ENCODE measurements at places on chromosomes 4 and X. TPM values are rescaled to one million over a fixed set of nuclear protein-coding genes. Genes with fewer than 3 reads are reported as not detected.

GRCh38 chr4:8227201-8227770 lies 28.2 kb downstream of the SH3TC1 start:
- ATAC-seq = no peak

DNA sequence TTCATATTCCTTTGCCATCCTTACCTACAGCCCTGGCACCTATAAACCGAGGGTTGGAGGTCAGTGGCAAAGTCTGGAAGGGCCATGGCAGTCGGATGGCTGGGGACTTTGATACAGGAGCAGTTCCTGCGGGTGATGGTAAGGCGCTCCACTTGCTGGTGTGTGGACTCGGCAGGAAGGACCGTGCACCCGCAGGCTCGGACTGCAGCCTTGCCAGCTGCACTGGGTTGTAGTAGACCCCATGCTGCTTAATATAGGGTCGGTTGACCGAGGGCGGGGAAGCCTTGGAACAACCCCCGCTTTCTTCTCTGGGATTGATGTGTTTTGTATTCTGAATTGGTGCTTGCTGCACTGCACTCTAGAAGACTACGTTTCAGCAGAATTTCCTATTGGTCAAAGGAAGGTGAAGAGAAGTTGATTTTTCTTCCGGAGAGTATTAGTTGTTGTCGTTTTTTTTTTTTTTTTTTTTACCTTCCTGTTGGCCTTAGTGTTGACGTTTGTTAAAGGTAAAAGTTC lies 638 bp downstream of the BLTP1 start:
- ATAC-seq = peak; percentile 62

DNA sequence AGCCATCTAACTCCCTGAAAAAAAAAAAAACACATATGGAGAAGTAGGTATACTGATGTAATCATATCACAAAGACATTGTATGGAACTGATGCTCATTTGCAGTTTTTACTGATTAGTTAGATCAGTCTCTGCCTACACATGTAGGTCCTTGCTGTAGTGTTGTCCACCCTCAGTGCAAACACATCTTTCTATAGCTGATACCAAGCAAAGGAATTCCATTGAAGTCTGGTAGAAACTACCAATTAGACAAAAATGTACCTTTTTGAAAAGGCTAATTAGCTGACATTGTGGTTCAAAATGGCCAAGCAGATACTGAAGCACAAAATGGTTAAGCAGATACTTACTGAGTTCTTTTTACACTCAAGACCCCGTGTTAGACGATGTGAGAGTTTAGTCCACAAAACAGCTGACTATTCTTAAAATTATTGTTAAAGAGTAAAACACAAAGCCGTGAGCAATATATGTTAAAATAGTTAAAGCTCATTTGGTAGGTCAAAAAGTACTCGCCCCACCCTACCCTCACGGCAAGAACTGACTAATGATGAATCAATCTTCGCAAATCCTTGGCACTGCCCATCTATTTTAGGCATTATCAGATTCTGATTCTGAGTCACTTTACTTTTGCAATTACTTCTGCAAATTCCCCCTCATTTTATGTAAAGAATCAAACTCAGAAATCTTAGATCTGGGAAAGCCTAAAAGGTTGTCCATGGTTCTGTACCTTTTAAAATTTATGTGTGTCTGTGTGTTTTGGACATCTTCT lies 40.4 kb downstream of the COL4A6 start:
- ATAC-seq = no peak

GRCh38 chr4:176883681-176884418 lies 91.1 kb upstream of the VEGFC start:
- ATAC-seq = no peak

DNA sequence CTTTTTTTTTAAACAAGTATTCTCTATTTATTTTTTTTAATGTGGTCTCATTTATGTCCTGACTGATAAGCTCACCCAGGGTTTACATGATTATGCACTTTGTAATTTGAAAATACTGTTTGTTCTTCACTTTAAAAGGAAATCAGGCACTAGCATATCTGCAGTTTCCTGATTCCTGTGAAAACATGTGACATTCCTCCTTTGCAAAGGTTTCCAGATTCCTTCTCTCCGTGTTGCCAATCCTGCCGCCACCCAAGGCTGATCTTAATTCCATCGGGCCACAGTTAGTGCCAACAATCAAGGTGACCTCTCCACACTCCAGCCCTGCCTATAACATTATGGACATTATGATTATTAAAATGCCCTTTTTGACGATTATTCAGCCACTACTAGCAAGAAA lies 225.4 kb downstream of the PCDH7 start:
- no peak for ATAC-seq

Gene DUSP21
- 0.69 TPM for total RNA-seq

Gene PLXNB3
- total RNA-seq = 1.9 TPM

GRCh38 chr4:6619466-6620255 lies 20.8 kb upstream of the MRFAP1 start:
- no peak for ATAC-seq

DNA sequence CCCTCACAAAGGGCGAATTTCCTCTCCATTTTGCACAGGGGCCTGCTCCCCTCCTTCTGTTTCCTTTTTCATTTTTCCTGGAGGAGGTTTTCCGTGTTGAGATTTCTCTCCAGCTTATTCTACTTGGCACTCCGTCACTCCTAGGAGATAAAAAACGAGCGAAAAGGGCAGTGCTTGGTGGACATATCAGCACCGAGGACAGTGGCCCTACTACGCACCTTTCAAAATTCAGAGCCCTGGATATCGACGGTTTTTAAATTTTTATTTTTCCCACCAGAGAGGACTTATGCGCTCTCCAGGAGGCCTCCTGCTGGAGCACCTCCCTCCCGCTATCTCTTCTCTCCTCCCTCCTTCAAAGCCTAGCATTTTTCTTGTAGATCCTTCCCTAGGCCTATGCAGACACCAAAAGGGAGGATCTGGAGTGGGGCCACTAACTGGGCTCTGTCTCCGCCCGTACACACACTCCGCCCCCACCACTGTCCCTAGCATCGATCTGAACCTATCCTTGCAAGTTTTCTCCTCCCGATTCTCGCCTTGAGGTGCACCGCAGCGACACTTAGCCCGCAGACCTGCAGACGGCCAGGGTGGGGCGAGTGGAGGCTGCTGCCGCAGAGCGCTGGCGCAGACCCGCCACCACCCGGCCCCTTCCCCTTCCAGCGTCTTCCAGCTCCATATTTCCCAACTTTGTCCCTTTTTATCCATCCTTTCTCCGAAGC lies 8.5 kb upstream of the TCEAL9 start:
- ATAC-seq = no peak

DNA sequence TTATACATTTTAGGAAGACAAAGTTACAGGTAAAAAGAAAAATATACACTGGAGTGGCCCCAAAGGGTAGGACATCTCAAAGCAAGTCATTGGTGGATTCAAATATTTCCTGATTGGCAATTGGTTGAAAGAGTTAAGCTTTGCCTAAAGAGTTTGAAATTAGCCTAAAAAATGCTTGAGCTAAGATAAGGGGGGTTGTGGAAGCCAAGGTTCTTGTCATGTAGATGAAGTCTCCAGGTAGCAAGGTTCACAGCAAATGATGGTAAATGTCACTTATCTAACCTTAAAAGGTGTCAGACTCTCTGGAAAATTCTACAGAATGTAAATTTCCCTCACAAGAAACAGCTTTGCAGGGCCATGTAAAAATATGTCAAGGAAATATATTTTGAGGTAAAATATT lies 596.7 kb downstream of the FAT4 start:
- no peak for ATAC-seq

GRCh38 chr4:77075869-77076799 lies at the start of gene CCNI:
TSS of gene CCNI (minus strand) at chr4:77075989. CDS start at chr4:77066362, 9,627 bp downstream.
- peak; percentile 81 for ATAC-seq

GRCh38 chrX:112947981-112948615 lies 107.5 kb upstream of the AMOT start:
- no peak for ATAC-seq

GRCh38 chr4:107804956-107805355 lies 19.8 kb upstream of the SGMS2 start:
- ATAC-seq = no peak

Gene MAGEB2
- total RNA-seq = not detected

- ATAC-seq = no peak
Observed at GRCh38 chr4:157320092-157320491, 99.6 kb downstream of the GRIA2 start.

GRCh38 chr4:155543126-155543765 lies 123.4 kb upstream of the GUCY1A1 start:
- no peak for ATAC-seq

DNA sequence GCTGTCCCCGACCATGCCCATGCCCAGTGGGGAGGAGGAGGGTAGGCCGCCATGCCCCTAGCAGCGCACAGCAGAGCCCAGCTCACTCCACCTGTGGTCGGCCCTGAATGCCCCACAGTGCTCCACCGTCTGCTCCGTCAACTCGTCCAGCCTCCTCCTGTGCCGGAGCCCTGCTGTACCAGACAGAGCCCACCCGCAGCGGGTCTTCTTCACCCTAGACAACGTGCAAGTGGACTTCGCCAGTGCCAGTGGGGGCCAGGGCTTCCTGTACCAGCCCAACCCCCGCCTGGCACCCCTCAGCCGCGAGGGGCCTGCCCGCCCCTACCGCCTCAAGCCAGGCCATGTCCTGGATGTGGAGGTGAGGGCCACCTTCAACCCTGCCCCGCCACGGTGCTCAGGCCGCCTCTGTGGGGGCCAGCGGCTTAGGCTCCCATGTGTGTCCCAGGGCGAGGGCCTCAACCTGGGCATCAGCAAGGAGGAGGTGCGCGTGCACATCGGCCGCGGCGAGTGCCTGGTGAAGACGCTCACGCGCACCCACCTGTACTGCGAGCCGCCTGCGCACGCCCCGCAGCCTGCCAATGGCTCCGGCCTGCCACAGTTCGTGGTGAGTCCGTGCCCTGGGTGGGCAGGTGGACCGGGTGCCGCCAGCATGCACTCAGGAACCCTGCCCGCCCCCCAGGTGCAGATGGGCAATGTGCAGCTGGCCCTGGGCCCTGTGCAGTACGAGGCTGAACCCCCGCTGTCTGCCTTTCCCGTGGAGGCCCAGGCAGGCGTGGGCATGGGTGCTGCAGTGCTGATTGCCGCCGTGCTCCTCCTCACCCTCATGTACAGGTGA lies 6.9 kb upstream of the SRPK3 start:
- ATAC-seq = no peak

GRCh38 chr4:16206848-16207247 lies 19.4 kb downstream of the TAPT1 start:
- ATAC-seq = no peak

Gene GSPT2
- 21.9 TPM for total RNA-seq

Gene NOCT
- total RNA-seq = 6.5 TPM

GRCh38 chr4:71648923-71649322 lies 135.0 kb downstream of the GC start:
- no peak for ATAC-seq

DNA sequence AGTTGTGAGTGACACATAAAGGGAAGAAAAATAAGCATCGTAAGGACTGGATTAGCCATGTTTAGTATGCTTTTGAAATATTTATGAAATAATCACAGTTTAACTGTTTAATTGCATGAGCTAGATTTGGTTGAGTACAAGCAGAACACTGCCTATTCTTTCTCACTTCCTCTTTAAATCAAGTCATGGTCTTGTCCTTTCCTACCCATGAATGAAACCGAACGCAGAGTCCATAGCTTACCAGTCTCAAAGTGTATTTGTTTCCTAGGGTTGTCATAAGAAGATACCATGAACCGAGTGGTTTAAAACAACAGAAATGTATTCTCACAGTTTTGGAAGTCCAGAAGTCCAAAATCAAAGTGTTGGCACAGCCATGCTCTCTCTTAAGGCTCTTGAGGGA lies 684.0 kb upstream of the MAGEB2 start:
- ATAC-seq = no peak

DNA sequence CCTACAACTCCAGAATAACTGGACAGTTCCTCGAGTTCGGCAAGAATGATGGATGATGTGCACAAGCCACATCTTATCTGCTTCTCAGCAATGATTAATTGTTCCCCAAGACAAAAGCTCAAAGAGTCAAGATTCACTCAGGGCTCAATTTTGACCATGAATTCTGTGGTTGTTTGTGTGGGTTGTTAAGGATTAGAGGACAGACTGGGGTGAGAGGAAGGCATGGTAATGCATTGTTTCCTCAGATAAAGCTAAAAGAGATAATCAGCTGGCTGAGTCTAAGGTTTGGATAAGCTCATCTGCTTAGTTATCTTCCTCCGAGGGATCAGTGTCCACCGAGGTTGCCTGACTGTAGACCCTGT lies 161.0 kb downstream of the CPEB2 start:
- ATAC-seq = no peak

DNA sequence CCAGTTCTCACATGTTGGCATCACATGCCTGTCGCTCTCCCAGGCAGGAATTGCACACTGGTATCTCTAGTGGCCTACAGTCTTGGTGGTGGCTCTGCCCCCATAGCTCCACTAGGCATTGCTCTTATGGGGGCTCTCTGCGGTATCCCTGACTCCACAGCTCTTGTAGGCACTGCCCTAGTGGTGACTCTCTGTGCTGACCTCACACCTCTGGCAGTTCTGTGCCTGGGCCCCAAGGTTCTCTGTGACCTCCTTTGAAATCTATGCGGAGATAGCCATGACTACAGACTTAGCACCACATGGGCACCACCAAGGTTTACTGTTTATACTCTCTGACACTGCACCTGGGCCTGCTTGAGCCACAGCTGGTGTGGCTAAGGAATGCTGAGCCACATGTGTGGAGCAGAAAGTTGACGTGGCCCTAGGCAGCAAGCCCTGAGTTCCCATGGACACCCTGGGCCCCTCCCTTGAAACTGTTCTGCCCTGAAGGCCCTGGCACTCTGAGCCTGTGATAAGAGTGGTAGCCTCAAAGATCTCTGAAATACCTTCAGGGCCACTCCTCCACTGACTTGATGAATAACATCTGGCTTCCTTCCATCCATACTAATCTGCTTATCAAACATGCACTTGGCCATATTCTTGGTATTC lies 8.0 kb downstream of the SLC9B1 start:
- ATAC-seq = peak; percentile 84

Gene ASB5
- not detected for total RNA-seq

DNA sequence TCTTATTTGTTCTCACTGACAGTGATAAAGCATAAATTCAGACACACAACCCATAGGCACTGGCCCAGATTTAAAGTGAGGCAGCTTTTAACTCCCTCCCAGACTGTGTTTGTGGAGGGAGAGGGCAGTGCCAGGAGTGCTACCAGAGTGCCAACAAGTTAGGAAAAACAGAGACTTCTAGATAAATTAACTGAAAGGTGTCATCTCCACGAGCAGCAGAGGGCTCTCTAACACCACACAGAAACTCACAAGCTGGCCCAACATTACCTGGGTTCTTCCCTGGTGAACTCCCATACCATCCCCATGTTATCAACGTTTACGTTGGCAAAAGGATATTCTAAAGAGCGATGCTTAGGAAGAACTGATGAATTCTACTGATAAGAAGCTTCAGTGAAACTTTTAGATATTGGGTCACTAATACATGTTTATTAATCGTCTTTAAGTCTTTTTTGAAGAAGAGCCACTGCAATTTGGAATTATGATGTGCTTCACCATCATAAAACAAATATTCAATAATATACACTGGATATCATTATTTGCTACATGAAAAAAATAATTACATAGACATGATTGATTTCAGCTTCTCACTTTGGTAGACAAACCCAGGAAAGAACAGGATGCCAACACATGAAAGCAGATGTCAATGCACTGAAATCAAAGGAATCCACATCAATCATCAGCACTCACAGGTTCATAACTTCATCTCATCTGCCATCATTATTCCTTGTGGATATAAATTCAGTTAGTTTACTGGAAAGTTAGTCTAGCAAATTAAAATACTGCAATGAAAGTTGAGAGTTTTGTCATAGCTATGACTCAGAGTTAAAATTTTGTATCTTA lies 121.2 kb upstream of the NAP1L5 start:
- no peak for ATAC-seq

GRCh38 chr4:110184791-110185155 lies 13.6 kb downstream of the ELOVL6 start:
- peak; percentile 10 for ATAC-seq

Measured in motor neuron (in vitro differentiated cells).